CD14-positive monocyte (primary cell): ENCODE measurements at places on chromosomes 4 and X. TPM values are rescaled to one million over a fixed set of nuclear protein-coding genes. Genes with fewer than 3 reads are reported as not detected.

DNA sequence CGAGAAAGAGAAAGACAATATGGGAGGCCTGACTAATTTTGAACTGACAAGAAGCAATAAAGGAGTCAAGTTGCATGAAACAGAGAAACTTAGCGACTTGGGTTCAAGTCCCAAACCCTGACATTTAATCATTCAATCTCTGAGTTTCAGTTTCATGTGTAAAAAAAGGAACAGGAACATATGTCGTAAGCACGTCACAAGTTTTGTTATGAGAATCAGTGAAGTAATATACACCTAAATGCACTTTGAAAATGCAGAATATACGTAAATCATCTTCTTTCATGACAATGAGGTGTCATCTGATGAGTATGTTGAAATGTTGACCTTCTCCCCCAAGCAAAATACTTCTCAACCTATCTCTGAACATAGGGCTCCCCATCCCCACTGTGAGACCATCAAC, 10.4 kb downstream of the ACOT9 start:
- DNase-seq = peak; percentile 87
- H3K36me3 ChIP-seq = peaks cover 38% of the 10 kb centered on the region
- peak overlapping the region; percentile 68 for H3K27ac ChIP-seq
- H3K27me3 ChIP-seq = no peaks in the 10 kb centered on the region

GRCh38 chr4:107592519-107592918, 127.5 kb downstream of the PAPSS1 start:
- no peaks in the 10 kb centered on the region for H3K27me3 ChIP-seq
- no peaks in the 10 kb centered on the region for H3K36me3 ChIP-seq
- H3K27ac ChIP-seq = no peak overlapping the region

DNA sequence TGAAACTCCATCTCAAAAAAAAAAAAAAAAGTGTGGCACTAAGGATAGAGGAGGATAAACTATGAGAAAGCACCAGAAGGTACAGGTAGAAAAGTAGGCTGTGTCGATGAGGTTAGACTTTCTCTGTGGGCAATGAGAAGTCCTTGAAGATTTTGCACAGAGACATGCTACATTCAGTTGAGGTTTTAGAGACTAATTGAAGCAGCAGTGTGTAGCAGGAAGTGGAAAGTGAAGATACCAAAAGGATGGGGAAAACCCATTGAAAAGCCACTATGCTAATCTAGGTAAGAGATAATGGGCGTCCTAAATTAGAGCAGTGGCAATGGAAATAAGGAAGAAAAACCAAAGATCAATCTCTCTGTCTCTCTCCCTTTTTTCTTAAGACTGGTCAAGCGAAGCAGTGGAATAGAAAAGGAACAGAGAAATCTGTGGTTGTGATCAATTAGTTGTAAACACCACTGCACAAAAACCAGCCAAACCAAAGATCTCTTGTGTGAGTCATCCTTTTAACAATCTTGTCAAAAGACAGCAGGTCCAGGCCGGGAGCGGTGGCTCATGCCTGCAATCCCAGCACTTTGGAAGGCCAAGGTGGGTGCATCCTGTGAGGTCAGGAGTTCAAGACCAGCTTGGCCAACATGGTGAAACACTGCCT, 3.5 kb downstream of the SPINK2 start:
- H3K4me1 ChIP-seq = peaks cover 11% of the 10 kb centered on the region
- H3K27me3 ChIP-seq = peaks cover 22% of the 10 kb centered on the region
- H3K27ac ChIP-seq = no peak overlapping the region
- no peak overlapping the region for H3K4me3 ChIP-seq

GRCh38 chr4:8770518-8771257, 101.0 kb downstream of the HMX1 start:
- H3K4me1 ChIP-seq = no peaks in the 10 kb centered on the region
- H3K36me3 ChIP-seq = no peaks in the 10 kb centered on the region
- no peak overlapping the region for H3K4me3 ChIP-seq
- no peak for DNase-seq

GRCh38 chr4:80264352-80264647, 2.2 kb upstream of the FGF5 start:
- H3K4me3 ChIP-seq = no peak overlapping the region
- no peak overlapping the region for H3K27ac ChIP-seq
- peaks cover 53% of the 10 kb centered on the region for H3K27me3 ChIP-seq
- no peaks in the 10 kb centered on the region for H3K36me3 ChIP-seq
- peaks cover 8% of the 10 kb centered on the region for H3K4me1 ChIP-seq

DNA sequence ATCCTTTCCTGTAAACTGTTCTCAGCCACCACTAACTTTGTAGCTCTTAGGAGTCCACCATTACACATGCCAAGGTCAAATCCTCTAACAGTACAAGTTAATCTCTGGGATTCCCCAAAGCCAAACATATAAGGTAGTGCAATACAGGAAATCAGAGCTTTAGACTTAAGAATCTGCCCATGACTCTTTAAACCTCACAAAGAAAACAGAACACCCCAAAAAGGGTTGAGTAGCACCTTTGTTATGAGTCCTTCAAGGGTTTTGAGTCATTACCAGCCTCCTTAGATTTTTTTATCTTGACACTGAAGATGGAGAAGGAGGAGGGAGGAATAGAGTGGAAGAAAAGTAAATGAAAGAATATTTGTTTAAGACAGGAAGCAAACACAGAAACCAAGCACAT, 243.9 kb upstream of the SPANXN1 start:
- no peaks in the 10 kb centered on the region for H3K36me3 ChIP-seq
- H3K27ac ChIP-seq = no peak overlapping the region
- no peak overlapping the region for H3K4me3 ChIP-seq
- no peaks in the 10 kb centered on the region for H3K4me1 ChIP-seq
- H3K27me3 ChIP-seq = no peaks in the 10 kb centered on the region

DNA sequence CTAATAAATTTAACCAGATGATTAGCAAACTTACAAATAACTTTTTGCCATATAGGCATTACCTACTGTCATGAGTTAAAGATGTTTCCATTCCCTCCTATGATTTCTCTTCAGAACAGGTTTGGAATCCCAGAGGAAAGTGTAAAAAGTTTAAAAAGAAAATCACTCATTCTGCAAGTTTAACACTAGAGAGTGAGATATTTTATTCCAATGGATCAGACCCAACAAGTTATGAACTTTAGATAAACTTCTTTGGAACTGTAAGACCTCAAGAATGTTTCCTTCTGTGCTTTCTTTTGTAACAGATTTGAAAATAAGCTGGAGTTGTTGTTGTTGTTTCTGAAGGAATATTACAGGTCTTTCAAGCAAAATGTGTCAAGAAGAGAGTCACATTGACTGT, 51.6 kb downstream of the PPP3CA start:
- H3K27ac ChIP-seq = no peak overlapping the region
- H3K27me3 ChIP-seq = no peaks in the 10 kb centered on the region
- peaks cover 6% of the 10 kb centered on the region for H3K4me1 ChIP-seq
- H3K36me3 ChIP-seq = no peaks in the 10 kb centered on the region
- H3K4me3 ChIP-seq = no peak overlapping the region
- no peak for DNase-seq

DNA sequence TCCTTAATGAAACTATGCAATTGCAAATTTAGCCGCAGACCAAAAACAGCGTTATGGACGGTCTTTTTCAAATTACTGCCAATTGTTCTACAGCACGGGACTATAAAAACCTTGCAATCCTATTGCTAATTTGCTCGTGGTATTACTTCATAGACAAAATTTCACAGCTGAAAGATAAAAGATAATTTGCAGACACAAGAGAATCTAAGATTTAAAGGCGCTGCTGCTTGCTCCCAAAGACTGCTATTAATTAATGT, 1.4 kb upstream of the CAMK2D start:
- peaks cover 12% of the 10 kb centered on the region for H3K27me3 ChIP-seq
- H3K4me3 ChIP-seq = peak overlapping the region; percentile 64
- H3K4me1 ChIP-seq = peaks cover 19% of the 10 kb centered on the region

DNA sequence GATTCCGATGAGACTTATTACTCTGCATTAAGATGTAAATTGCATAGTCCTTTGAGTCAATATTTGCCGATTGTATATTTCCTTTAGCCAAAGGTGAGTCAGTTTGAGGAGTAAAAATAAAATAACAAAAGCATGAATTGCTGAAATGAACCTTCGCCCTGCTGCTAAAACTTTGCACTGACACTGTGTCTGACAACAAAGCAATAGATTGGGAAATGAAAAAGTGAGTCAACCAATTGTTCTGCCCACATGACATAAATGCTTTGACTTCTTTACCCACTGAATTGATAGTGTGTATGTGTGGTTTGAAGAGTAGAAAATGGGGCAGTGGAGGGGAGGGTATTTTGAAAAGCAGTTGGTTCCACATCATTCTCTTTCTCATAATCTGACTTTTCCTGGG, 88.4 kb upstream of the AFF2 start:
- no peak overlapping the region for H3K4me3 ChIP-seq
- H3K36me3 ChIP-seq = no peaks in the 10 kb centered on the region
- DNase-seq = no peak
- H3K4me1 ChIP-seq = peaks cover 12% of the 10 kb centered on the region
- H3K27ac ChIP-seq = no peak overlapping the region

DNA sequence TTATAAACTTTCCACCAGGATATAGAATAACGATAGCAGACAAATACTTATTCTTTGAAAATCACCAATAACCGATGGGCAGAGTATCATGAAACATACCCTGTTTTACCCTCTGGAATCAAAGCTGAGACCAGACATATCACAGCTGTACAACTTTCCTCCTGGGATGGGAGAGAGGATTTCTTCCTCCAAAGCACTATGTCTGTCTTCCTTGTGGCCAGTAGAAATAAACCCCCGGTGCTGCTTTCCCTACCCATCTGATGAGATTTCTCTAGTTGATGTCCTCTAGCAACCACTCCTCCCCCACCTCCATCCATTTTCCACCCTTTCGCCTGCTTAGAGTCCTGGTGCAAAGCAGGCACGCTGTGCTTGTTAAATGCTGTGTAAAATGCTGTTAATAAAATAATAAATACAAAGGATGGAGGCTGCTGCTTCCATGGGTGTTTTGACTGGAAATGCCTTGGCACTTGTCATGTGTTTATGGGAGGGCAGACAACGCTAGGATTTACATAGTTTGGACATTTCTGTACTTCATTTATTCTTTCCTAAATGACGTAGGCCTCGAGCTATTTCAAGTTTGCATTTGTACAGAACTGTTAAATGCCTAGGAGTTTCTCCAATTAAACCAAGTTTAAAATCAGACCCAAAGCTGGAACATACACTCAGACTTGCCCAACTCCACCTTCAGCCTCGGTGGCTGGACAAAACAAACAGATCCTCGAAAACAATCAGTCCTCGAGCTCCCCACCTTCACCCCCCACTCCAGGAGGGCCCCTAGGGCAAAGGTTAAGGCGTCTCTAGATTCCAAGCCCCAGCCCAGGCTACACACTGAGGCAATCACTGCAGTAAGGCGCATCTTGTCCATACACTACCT, 10.1 kb downstream of the BCOR start:
- no peak overlapping the region for H3K27ac ChIP-seq
- no peak overlapping the region for H3K4me3 ChIP-seq
- DNase-seq = no peak
- H3K36me3 ChIP-seq = no peaks in the 10 kb centered on the region
- H3K27me3 ChIP-seq = peaks cover 10% of the 10 kb centered on the region

DNA sequence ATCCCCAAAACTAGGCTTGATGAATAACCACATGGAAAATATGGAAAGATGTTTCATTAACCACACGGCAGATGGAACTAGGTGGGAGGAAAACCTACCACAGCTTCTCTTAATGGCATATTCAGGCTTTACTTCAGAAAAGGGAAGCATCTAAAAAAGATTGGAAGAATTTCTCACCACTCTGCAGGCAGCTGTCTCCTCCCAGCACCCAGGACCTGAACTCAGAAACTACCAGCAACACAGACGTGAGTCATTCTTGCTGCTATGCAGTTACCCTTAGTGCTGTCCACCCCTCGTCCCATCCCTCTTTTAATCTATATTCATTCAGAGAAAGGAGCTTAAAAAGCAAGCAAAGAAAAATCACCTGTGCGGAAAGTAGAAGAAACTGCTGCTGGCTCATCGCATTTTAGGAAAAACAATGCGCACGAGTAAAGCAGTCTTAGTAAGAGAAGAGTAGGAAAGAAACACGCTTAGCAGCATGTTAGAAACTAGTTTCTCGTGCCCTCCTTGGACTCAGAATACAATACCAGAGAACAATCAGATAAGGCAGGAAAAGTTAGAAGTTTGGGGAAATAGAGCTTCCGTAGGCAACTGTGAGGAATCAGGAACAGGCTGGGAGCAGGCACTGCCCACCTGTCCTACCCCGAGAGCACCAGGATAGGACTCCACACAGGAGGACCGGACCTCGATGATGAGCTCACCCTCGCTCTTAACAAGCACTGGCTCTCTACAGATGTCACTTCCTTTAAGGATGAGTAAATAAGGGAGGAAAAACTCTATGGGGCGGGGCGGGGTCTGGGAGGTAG, 48.1 kb upstream of the ENPP6 start:
- no peaks in the 10 kb centered on the region for H3K36me3 ChIP-seq
- peaks cover 22% of the 10 kb centered on the region for H3K4me1 ChIP-seq
- peak; percentile 50 for DNase-seq

GRCh38 chr4:121138039-121138825, 25.9 kb downstream of the TNIP3 start:
- no peak overlapping the region for H3K27ac ChIP-seq
- no peaks in the 10 kb centered on the region for H3K27me3 ChIP-seq
- DNase-seq = no peak
- H3K4me1 ChIP-seq = no peaks in the 10 kb centered on the region

ARX gene
- polyA plus RNA-seq = not detected in 2 replicates

FAM149A gene
- polyA plus RNA-seq = not detected in 2 replicates

BBS12 gene
- 1.0 TPM for polyA plus RNA-seq

NKAP gene
- 1.8 and 2.1 TPM in 2 replicates for polyA plus RNA-seq

DCAF12L1 gene
- not detected for polyA plus RNA-seq

PLXNB3 gene
- not detected in 2 replicates for polyA plus RNA-seq

CD99L2 gene
- 18.4 TPM for polyA plus RNA-seq
